ENCODE measurements at places on chromosomes 6 and 20.
A peak's percentile ranks its signal among the peaks of the same experiment; 100 is the strongest.

DNA sequence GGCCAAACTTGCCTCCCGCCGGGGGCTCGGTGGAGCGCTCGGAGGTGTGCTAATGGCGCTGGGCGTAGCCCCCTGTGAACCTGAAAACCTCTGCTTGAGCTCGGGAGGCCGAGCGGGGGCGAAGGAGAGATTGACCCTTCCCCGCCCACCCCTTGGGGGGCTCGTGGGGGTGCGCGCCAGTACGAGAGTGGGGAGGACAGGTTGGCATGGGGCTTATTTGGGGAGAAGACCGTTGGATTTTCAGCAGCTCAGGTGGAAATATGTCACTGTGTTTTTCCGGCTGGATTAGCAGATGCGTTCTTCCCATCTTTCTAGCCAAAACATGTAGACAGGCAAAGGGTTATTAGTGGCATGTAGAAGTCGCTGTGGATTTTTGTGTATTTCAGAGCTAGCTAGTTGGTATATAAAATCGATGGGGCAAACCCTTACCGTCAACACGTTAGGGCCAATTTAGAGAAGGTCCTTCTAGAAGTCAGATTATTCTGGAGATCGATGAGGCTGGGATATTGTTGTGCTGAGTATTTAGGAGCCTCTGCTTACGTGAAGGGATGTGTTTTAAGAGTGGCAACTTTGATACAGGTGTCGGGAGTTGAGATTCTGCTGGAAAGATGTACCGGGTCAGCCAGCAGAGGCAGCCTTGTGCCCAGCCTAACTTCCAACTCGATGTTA, 525 bp downstream of the NCOA7 start:
- peak; percentile 40 for DNase-seq

DNA sequence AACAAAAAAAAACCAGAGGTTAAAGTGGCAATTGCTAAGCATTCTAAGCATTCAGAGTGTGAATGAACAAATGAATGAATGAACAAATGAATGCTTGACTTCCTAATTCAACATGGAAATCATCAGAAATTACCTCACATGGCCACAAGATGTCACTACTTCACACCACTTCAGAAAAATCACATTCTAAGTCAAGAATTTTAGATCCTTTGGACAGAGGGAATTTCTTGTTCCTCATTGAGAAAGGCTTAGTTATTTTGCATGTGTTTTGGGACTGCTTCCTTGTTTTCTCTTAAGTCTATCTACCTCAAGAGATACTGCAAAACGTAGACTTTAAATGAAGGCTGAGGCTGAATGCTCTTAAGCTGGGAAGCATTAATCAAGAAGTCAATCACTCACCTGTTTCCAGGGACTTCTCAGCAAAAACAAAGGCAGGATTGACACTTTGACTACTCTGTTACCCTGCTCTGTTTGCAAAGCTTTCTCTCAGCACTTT, 120.2 kb downstream of the MBOAT1 start:
- no peak for DNase-seq

DNA sequence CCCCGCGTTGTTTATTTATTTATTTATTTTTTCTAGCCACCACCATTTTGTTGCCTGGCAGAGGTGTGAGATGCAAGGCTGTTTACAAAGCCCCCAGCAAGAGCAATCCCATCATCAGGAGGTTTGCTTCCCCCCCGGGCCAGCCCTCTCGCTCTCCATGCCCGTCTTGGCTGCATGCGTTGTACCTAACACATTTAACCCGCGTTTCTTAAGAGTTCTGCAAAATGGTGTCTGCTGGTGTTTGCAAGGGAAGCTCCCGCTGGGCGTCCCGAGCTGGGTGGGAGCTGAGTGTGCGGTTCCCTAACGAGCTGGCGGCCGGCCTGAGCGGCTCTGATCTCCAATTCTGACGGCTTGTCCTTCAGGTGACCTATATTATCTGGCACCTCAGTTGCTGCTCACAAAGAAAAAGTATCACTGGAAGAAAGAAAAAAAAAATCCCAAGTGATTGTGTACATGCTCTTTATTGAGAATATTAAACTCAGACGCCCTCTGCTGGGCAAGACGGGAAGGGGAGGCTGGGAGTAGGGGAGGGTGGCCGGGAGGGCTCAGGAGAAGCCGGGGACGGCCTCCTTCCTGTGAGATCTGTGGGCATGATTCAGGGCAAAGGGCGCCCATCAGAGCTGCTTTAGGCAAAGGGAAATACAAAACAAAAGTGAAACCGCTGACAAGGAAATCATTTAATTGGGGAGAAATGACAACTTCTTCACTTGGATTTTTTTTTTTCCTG, 154.8 kb downstream of the BCAS1 start:
- DNase-seq = peak; percentile 94

DNA sequence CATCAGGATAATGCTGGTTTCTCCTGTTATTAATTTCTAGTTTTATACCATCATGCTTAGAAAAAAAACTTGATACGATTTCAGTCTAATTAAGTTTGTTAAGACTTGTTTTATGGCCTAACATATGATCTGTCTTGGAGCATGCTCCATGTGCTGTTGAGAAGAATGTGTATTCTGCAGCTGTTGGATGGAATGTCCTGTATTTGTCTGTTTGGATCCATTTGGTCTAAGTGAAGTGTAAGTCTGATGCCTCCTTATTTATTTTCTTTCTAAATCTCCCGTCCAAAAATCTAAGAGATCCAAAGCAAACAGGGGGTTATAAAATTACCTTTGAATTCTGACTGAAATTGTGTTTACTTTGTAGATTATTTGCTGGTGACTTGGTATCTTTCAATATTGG, 30.0 kb upstream of the PRND start:
- no peak for DNase-seq

GRCh38 chr6:112827793-112828192, 480.7 kb downstream of the RFPL4B start:
- DNase-seq = no peak

DNA sequence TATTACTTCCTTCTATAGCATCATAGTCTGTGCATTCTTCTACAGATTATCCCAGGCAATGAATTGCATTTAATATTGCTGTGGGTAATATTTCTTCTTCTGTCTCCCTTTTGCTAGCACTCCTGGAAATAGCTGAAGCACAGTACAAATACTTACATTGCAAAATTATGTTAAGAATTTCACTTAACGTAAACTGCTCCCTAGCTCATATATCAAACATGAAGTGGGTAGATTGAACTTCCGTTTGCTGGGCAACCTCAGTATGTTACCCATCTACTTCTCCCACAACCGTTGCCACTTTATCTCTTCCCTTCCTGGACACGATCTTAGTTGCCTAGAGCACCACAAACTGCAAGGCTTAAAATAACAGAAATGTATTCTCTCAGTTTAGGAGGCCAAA, 963.3 kb downstream of the KIF16B start:
- no peak for DNase-seq

- no peak for DNase-seq
These were observed 17.8 kb upstream of the COL19A1 start for GRCh38 chr6:69848552-69848951.

- DNase-seq = peak; percentile 94
These were observed at the start of gene ARFGEF2 for GRCh38 chr20:48921168-48921882. TSS of gene ARFGEF2 (plus strand) at chr20:48921711. CDS start at chr20:48921890, 179 bp downstream.

- no peak for DNase-seq
These were observed 22.3 kb downstream of the MYBL2 start for GRCh38 chr20:43689165-43689564.

DNA sequence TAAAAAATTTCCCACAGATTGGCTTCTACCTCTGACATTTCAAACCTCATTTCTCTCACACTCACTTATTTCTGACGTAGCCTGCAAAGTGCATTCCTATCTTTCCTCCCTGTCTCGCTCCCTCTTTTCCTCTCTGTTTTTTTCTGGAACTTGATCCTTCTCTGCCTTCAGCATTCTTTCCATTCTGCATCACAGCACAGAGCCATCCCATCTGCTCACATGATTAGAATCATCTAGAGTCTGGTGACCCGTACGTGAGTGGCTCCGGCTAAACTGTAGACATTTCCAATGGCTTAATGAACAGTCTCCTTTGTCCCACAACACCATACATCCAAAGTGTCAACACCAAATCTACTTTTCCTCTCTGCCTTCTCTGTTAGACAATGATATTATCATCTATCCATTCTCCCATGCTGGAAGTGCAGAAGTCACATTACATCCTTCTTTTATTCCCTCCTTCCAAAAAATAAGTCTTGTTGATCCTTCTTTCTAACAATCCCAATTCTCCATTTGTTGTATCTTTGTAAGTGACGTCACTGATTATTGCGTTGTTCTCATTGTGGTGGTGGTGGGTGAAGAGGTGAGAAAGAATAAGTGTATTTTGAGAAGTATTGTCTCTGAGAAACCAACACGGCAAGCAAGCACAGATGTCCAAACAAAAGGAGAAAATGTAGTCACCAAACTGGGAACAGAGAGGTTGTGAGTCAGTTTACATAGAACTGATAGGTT, 41.6 kb downstream of the OPRM1 start:
- no peak for DNase-seq

DNA sequence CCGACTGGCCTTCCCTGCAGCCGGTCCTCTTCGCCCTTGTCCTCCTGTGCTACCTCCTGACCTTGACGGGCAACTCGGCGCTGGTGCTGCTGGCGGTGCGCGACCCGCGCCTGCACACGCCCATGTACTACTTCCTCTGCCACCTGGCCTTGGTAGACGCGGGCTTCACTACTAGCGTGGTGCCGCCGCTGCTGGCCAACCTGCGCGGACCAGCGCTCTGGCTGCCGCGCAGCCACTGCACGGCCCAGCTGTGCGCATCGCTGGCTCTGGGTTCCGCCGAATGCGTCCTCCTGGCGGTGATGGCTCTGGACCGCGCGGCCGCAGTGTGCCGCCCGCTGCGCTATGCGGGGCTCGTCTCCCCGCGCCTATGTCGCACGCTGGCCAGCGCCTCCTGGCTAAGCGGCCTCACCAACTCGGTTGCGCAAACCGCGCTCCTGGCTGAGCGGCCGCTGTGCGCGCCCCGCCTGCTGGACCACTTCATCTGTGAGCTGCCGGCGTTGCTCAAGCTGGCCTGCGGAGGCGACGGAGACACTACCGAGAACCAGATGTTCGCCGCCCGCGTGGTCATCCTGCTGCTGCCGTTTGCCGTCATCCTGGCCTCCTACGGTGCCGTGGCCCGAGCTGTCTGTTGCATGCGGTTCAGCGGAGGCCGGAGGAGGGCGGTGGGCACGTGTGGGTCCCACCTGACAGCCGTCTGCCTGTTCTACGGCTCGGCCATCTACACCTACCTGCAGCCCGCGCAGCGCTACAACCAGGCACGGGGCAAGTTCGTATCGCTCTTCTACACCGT, 6.1 kb downstream of the UBD start:
- no peak for DNase-seq

DNA sequence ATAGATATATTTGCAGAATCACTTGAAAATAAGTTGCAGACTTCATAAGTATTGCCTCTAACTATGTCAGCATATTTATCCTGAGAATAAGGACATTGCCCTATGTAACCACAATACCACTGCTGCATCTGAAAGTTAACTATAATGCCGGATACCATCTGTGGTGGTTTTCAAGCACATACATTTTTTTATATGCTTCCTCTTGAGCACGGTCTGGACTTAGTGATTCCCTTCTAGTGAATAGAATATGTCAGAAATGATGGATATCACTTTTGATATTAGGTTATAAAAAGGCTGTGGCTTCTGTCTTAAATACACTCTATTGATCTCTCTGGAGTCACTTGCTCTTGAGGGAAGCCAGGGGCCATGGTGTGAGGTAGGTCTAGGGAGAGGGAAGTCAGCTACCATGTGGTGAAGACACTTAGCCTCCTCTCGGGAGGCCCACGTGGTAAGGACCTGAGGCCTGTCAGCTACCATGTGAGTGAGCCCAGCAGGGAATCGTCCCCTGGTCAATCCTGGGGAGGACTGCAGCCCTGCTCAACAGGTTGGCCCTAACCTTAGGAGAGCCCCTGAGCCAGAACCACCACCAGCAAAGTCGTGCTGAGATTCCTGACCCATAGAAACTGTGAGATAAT, 57.5 kb downstream of the CCDC170 start:
- DNase-seq = no peak

DNA sequence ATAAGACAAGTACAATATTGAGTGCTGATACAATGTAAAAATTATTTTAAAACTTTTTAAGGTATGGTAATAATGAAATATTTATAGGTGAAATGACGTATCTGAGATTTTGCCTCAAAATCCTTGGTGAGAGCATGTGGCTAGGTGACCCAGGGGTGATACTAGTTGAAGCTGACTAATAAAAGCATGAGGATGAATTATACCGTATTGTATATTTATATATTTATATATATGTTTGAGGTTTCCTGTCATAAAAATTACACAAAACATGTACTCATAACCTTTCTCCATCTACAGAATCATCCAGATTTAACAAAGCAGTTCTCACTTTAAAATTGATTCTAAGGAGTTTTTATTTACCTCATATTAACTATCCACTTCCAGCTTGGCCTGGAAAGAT, 358.1 kb downstream of the CDKAL1 start:
- DNase-seq = no peak

DNA sequence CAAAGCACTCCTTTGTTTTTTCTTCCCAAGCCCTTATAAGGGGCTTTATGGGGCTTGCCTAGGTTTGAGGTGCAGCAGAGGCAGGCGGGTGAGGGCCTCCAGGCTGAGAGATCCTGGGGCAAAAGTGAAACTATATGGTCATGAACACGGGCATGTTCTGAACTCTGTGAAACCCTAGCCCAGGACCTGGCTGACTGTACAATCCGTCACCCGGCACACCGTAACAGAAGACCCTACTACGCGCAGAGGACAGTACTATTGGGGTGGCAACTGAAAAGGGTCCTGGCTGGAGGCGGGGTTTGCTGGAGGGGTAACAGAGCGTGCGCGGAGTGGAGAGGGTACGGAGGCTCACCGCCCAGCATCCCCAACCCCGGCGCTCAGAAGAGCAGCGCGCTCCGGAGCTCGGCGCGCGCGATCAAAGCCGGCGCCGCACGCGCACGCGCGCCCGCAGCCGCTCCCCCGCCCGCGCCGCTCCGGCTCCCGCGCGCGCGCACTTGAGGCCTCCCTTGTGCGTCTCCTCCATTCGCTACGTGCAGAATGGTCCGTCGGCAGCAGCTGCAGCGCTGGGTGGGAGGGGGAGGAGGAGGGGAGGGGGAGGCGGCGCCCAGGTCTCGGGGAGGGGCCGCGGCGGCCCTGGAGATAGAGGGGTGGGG, 54.2 kb downstream of the MRPL14 start:
- DNase-seq = peak; percentile 72

DNA sequence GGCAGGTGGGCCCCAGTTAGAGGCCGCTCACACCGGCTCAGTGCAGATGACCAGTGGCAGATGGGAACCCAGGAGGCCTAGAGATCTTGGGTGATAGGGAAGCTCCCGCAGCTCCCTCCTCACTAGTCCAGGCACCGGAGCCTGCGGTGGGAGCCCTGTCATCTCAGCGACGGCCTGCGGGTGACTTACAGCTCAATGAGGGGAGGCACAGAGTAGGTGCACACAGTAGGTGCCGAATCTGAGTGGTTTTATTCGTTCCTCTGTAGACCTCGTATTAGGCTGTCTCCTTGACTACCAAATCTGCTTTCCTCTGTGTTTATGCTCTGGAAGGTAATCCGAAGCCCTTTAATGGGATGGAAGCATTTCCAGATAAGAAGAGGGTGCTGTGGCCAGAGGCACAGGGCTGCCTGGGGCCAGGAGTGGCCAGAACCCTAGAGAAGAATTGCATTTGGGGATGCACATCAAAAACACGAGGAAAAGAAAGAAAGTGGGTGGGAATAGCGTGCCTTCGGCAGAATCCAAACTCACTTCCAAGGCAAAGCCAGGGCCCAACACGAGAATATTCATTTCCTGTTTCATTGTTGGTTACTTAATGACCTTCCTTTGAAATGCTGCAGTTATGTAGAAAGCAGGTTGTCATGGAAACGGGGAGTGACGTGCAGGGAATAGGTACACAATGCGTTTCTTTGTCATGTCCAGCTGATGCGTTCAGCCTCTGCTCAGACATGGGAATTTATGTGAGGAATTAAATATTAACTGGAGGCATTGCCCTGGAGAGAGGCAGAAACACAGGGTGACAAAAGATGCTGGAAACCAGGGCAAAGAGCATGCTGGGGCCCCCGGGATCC, 24.7 kb downstream of the MYT1 start:
- DNase-seq = no peak

GRCh38 chr6:35478259-35478658, 10.1 kb downstream of the RPL10A start:
- no peak for DNase-seq

Data from head of caudate nucleus (tissue), 42 donors.